Activated CD4-positive, alpha-beta T cell treated with anti-CD3 and anti-CD28 coated beads, Interleukin-2, Interleukin-6, amounts not matched to agents 100 ng/mL and 50 ng/mL, durations not matched to agents 16 hours and 8 hours (primary cell): ENCODE measurements at places on chromosomes 5 and 9.

- DNase-seq, result no peak
These were observed 787.7 kb upstream of the CDH6 start for GRCh38 chr5:30405821-30406220.

DNA sequence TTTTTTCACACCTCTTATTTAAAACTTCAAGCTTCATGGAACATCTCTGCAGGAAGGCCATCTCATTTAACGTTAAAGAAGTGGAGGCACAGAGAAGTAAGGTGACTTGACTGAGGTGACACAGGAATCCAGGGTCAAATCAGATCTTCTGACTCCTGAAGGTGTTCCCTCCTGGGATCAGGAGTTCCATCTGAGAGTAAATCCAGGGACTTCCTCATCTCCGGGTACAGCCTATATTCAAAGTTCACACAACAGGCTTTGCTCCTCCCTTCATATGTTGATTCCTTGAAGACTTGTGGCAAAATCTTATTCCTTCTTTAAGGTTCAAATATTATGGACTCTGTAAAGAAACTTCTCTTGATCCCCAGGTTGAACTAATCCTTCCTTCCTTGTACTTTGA is 313.1 kb upstream of the CLINT1 start:
- DNase-seq, result no peak

GRCh38 chr9:102975251-102975650 is 19.9 kb upstream of the CYLC2 start:
- DNase-seq, result no peak

GRCh38 chr5:92998456-92998855 is 582.6 kb downstream of the NR2F1-AS1 start:
- DNase-seq, result no peak

- DNase-seq, result no peak
These were observed 43.9 kb downstream of the RAI14 start for GRCh38 chr5:34700078-34700452.

GRCh38 chr5:6376974-6377520 is 1.3 kb downstream of the MED10 start:
- peak; percentile 56 for DNase-seq

DNA sequence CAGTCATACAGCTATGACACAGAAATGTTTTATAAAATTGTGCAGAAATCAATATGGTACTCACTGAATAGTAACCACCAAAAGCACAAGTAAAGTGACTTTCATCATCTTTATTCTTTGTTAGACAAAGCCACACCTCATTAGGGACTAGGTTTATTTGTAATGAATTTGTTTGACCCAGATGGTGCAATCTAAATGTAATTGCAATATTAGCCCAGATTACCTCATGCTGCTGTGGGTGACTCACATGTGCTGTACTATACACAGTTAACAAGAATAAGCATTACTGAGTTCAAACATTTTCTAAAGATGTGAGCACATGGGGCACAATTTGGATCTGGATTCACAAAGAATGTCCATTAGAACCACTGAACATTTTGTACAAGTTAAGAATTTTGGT is 759.3 kb upstream of the TYRP1 start:
- DNase-seq, result no peak

DNA sequence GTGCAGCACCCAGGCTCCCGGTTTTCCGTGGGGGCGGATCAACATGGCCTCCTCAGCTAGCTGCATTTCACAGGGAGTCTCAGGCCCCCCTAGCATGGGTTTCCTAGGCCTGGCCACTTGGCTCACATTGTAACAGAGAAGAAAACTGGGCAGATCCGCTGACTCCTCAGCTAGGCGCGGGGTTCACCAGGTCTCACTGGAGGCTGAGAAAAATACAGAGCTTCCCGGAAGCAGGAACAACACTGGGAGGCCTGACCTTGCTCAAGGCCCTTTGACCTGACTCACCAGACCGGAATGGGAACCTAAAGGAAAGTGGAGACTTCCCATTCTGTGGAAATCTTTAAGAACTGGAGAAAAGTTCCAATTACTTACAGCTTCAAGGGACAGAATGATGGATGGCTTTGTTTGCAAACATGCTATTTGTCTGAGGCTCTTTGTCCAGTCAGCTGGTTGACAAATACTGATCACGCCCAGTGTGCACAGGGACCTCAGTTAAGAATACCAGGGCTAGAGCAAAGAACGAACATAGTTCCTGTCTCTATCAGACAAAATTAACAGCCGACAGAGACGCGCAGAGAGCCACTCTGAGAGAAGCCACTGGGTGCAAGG is 88.7 kb upstream of the LRRTM2 start:
- no peak for DNase-seq

DNA sequence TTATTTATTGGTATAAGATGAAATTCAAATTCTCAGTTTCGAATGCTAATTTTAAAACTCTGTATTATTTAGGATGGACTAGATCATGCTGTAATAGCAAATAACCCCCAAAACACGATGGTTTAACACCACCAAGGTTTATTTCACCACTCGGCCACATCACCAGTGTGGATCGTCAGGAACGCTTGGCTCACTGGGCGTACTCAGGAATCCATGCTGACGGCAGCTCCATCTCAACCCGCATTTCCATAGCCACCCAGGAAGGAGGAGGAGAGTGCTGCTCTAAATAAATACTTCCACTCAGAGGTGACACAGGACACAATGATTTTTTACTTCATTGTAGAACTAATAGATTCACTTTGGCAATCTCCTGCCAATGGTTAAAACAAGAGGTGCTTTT is 347.4 kb downstream of the SH3GL2 start:
- DNase-seq, result no peak

- DNase-seq, result no peak
These were observed 200.9 kb upstream of the RIOK2 start for GRCh38 chr5:97383996-97384395.

GRCh38 chr9:117437283-117437682 is 22.4 kb upstream of the ASTN2 start:
- DNase-seq, result no peak

- DNase-seq, result no peak
These were observed 136.7 kb upstream of the NFIL3 start for GRCh38 chr9:91560301-91560700.

DNA sequence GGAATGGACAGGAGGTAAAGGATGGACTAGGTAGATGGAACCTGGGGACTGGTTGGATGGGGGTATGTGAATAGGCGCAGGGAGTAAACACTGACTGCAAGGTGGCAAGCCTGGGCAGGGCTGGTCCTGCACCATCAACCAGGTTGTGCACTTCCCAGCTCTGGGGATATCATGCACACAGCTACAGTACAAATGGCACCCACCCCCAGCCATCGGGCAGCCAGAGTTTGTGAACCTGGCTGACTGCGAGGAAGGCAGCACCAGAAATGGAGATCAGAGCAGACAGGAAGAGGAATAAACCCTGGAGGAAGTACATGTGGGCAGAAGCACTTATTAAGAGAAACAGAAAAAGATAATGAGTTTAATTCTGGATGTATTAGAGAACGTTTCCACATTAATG is 229.1 kb downstream of the ESM1 start:
- no peak for DNase-seq

GRCh38 chr5:77087484-77088261 is 588 bp upstream of the ZBED3 start:
- no peak for DNase-seq

- peak; percentile 30 for DNase-seq
These were observed 28.7 kb downstream of the ANKRD34B start for GRCh38 chr5:80541392-80541791.

DNA sequence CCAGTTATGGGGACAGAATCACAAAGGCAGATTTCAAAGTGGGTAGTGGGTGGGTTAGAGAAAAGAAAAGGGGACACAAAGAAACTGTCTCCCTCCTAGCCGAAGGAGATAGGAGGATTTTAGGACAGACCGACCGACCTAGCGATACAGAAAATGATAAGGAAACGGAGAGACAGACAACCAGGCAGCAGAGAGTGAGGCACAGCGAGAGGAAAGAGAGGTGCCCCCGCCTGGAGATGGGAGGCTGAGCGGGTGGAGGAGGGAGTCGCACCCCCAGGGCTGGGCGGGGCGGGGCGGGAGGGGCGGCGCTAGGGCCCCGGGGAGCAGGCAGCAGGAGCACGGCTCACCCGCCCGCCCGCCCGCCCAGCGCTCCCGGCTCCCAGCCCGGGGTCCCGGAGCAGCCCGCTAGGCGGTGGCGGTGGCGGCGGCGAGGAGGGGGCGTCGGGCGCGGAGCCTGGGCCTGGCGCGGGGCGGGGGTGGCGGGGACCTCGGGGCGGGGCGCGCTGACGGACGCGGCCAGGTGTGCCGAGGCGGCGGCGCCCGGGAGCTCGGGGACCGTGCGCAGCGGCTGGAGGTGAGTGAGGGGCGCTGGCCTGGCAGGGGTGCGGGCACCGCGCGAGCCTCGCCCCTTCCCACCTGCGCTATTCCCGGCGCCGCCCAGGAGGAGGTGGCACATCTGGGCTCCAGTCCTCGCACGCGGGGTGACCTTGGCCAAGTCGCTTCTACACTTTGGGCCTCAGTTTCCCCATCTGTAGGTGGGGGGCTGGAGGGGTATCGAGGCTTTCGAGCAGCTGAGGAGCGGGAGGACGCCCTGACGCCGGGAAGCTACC is 15.9 kb upstream of the SYNPO start:
- DNase-seq, result peak; percentile 10

- DNase-seq, result no peak
These were observed 153.2 kb downstream of the COMMD10 start for GRCh38 chr5:116237917-116238500.

DNA sequence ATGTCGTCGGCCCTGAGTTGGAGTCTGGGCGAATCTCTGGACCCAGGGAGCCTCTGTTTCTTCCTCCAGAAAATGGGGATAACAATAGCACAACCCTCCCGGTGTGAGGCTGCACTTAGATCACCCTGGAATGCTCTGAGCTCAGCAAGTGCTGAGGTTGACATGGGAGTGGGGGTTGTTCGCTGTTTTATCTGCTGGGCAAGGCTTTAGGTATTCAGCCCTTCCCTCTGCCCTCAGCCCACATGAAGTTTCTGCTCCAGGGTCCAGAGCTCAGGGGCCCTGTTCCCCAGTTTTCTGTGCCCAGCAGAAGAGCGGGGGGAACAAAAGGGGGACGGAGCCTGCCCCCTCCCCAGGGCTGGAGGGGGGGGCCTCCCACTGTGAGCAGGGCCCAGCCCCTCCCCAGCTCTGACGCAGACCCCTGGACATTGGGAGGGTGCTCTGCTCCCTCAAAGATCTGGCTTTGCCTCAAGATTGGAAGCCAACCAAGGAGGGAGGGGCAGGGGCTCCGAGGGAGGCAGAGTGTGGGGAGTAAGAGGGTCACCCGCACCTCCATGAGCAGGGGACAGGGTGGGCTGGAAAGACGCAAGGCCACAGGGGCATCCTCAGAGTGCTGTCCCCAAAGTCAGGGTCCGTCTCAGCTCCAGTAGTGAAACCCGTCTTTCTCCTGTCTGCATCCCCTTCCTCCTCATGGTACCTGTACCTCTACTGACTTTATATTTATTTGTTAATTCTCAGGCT is 215.6 kb downstream of the C9orf50 start:
- no peak for DNase-seq

DNA sequence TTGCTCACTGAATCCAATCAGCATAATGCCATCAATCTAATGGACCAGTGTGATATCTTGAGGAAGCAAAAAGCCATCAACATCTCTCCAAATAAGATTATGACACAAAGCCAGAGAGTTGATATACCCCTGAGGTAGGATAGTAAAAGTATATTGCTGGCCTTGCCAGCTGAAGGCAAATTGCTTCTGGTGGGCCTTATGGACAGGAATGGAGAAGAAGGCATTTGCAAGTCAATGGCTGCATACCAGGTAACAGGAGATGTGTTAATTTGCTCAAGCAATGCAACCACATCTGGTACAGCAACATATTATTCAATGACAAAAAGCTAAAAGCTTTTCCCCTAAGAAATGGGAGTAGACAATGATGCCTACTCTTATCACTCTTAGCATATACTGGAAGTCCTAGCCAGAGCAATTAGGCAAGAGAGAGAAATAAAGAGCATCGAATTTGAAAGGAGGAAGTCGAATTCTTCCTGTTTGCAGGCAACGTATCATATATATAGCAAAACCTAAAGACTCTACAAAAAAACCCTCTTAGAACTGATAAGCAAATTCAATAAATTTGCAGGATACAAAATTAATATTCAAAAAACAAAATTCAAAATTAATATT is 216.1 kb upstream of the RASA1 start:
- no peak for DNase-seq

GRCh38 chr9:116309900-116310611 is 156.5 kb downstream of the PAPPA start:
- DNase-seq, result no peak

- peak; percentile 89 for DNase-seq
These were observed 72.3 kb downstream of the RAPGEF1 start for GRCh38 chr9:131667576-131667975.

DNA sequence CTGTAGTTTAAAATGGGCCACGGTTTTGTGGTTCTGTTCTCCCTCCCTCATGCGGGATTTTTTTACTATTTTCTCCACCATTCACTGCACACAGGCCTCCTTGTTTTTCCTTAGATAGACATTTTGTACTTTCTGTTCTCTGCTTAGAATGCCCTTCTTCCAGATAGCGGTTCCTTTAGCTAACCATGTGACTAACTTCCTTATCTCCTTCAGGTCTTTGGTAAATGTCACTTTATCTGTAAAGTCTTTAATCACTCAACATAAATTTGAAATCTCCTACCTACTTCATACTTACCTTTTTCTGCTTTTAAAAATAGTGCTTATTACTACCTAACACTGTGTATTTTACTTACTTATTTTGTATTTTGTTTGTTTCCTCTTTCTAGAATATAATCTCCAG is 15.0 kb downstream of the FER start:
- no peak for DNase-seq

GRCh38 chr5:93850311-93850710 is 108.9 kb upstream of the POU5F2 start:
- DNase-seq, result no peak

DNA sequence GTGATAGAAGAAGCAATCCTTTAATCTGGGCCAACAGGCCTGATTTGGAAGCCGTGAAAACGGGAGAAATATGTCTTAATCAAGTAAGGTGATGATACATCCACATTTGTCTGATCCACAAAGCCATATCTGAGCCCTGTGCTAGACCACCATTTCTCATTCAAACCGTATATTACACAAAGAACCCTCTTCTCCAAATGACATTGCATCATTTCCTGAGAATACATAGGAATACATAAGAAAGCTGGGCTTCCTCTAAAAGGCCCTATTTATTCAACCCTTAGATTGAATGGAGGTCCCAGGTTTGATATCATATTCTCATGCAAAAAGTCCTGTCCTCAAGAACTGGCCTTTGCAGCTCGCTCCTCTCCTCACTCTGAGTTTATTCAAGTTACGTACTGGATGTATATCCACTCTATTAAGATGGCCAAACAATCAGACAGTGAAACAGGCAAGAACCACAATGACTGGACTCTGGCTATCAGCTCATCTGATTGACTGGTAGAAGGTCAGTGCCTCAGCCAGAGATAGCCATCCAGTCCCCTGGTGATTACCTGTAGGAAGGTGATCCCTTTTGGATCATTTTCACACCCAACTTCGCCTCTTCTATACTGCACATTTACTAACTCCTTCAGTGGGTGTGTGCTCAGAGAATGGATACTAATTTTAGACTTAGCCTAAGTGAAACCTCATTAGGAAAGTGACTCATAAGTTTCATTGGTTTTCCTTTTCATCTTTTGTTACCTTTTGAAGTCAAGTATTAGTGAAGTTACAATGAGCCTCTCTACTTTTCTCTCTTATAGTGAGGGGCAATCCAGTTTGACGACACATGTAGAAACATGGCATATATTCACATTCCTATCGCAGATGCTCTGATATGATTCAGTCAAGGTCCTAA is 167.6 kb upstream of the WWC1 start:
- peak; percentile 1 for DNase-seq
